CD4-positive, alpha-beta T cell treated with Interleukin-15 for 4 hours (primary cell): ENCODE measurements at places on chromosomes 2 and 18.

GRCh38 chr2:47028846-47029560 is 113.4 kb upstream of the MCFD2 start:
- no peak for DNase-seq

- no peak for DNase-seq
Measured at GRCh38 chr2:118810766-118811165, 36.7 kb downstream of the EN1 start.

- no peak for DNase-seq
Measured at GRCh38 chr2:207235621-207236020, 69.9 kb upstream of the KLF7 start.

DNA sequence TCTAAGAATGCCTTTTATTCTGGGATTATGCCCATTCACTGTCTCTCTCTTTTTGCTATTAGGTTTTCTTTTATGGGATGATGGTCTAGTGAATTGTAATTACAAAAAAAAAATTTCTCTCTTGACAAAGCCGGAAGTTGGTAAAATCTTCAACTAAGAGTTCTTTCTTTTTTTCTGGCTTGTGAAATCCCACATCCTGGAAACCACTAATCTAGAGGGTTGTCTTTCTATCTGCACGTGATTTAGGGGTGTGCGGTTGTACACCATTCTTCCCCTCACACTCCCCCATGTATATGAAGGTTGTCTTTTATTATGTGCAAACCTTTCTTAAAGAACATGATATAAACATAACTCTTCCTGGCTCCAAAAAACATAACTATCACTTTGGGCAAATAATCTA is 52.0 kb downstream of the GATA6 start:
- no peak for DNase-seq

GRCh38 chr2:88692187-88692586 is 714 bp downstream of the RPIA start:
- peak; percentile 13 for DNase-seq

- DNase-seq = peak; percentile 76
Measured at GRCh38 chr2:174395284-174395968, at the start of gene SCRN3. SCRN3 (plus strand) TSS chr2:174395730; CDS start chr2:174398284, 2,554 bp downstream.

DNA sequence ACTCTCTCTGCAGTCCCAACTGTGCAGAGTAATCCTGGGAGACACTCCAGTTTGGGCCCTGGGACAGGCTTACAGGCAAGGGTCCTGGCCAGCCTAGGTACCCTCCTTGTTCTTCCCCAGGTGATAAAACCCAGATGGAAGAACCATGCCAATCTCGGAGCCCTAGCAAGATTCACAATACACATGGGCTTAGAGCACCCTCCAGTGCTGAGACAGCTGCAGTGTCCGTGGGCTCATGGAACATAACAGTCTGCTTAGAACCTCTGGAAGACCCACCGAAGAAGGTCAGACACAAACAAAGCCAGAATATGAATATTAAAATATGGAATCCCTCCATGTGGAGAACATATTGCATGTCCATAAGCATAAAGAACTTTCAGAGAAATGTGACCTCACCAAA is 568.1 kb downstream of the KCNJ3 start:
- no peak for DNase-seq

DNA sequence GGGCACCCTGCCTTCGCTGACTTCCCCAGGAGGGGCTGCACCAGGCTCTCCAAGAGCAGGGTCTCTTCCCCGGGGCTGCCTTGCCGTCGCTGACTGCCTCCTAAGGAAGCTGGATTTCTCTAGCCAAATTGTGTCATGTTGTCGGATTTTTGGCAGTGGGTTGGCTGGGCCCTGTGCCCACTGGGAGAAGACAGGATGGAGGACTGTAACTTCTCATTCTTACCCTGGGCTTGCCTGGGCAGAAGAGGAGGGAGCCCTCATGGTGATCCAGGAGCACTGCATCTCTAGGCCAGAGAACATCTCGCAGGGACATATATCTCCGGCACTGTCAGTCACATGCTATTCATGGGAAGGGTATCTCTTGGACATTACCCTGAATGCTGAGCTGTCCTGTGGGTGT is 6.3 kb downstream of the MYO7B start:
- DNase-seq = no peak

DNA sequence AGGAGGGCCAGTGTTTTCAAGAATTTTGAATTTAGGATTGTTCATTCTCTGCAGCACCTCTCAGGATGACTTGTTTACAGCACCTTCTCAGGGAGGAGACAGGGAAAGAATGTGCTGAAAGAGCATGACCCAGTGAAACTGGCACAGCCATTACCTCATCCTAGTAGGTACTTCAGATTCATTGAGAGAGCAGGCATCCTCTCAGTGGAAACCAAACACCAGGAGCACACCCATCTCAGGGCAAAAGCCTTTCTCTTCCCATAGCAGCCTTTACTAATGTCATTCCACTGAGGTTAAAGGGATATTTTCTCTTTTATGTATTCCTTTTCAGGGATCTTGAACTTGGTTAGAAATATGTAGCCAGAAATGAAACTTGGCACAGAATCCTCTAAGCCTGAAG is 2.6 kb downstream of the MAP2 start:
- no peak for DNase-seq

DNA sequence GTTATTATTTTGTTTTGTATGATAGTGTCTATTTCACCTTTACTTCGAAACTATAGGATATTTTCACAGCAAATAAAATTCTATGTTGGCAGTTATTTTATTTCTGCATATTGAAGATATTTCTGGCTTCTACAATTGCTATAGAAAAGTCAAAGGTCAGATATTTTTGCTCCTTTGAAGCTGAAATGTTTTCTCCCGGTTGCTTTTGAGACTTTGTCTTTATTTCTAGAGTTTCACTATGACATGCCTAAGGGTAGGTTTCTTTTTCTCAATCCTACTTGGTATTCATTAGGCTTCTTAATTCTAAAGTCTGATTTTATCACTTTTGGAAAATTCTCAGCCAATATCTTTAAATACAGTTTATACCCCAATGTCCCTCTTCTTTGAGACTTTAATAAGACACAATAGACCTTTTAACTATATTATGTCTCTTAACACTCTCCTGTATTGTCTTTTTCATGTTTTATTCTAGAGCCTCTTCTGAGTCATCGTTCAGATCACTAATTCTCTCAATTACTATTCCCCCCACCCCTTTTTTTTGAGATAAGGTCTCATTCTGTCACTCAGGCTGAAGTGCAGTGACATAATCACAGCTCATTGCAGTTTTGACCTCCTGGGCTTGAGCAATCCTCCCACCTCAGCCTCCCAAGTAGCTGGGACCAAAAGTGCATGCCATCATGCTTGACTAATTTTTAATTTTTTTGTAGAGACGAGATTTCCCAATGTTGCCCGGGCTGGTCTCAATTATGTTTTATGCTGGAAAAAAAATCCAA is 50.5 kb downstream of the USP37 start:
- no peak for DNase-seq

GRCh38 chr2:112698834-112699515 is 21.8 kb upstream of the NT5DC4 start:
- DNase-seq = no peak

DNA sequence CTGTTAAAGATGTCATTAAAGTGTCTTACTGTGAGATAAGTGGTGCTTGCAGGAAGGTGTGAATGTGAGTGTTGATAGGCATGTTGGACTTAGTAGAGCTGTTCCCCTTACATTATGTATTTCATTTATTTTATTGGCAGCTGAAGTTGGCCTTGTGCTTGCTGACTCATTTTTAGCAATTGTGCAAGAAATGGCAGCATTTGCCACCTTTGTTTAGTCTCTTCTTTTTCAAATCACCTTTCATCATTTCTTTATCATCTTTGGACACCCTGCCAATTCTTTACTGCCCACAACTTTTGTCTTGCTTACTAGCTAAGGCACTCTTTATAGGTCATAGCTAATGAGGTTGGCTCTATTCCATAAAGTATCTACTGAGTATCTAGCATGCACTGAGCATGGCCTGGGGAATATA is 130.3 kb upstream of the LYPD6 start:
- DNase-seq = no peak

GRCh38 chr2:235105821-235106359 is 154.1 kb downstream of the SH3BP4 start:
- DNase-seq = no peak

- no peak for DNase-seq
Measured at GRCh38 chr2:222307143-222307756, 8.5 kb upstream of the PAX3 start.

GRCh38 chr2:62801110-62801509 is 95.6 kb downstream of the EHBP1 start:
- DNase-seq = no peak

DNA sequence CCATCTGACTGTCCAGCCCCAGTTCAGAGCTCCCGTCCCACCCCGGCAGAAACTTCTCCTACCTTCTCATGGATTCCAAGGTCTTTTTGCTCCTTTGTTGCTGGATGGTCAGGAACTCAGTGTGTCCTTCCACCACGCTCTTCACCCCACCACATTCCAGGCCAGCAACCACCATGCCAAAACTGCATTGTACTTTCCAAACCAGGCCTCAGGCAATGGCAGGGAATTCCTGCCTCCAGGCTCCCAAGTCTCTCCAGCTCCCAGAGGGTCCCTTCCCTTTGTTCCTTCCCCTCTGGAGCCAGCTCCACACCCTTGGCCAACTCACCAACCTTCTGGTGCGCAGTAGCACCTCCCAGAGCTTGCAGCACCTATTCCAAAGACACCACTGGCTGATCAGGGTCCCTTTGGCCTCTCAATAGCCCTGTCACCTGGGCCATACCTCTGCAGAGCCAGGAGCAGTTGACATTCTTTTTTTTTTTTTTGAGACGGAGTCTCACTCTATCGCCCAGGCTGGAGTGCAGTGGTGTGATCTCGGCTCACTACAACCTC is 8.1 kb downstream of the CHMP1B start:
- DNase-seq = no peak

DNA sequence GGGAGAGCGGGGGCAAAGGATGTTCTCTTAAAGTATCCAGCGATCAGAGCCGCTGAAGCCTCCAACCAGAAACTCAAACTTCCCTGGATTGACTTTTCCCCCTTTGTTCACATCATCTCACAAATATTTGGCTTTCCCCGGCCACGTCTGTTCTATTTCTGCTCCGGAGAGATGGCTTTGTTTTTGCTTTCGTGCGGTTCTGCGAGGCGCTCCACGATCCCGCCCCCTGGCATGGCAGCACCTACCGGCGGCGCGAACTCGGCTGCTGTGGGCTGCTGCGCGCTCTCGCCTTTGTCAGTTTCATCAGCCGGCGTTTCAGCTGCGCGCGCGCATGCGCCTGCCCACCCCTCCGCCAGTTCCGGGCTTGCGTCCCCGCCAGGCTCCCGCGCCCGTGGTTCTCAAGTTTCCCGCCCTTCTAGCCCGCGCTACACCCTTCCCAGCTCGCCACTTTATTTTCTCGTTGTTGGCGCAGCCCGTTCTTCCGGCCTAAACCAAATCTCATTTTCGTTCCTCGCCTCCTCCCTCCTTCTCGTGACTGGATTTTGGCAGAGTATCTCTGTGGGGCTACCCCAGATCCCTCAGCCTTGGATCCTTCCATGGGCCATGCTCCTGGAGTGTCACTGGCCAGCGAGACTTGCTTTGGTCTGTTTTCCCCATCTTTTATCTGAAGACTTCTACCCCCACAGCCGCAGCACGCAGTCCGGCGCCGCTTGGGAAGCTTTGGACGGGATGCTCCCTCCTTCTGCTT is 98.0 kb downstream of the INSIG2 start:
- DNase-seq = peak; percentile 84

DNA sequence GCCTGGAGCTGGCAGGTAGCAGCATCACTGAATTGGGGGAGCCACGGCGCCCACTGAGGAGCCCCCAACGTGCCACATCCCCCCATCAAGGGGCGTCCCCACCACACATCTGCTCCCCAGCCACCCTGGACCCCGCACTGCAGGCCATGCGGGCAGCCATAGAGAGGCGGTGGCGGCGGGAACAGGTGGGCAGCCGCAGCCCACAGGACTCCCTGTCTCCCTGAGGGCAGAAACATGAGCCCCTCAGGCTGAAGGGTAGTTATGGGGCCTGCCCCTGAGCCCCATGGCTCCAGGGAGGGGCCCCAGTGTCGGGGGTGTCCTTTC is 26.6 kb downstream of the CROCC2 start:
- DNase-seq = no peak

GRCh38 chr2:197229509-197230443 is 80.8 kb downstream of the ANKRD44 start:
- DNase-seq = no peak

GRCh38 chr18:10194592-10194991 is 259.8 kb upstream of the APCDD1 start:
- DNase-seq = no peak

- DNase-seq = no peak
Measured at GRCh38 chr2:142602418-142602989, 275.0 kb upstream of the KYNU start.

GRCh38 chr18:273525-273924 is 5.7 kb upstream of the THOC1 start:
- DNase-seq = no peak

GRCh38 chr18:8480506-8481328 is 128.5 kb upstream of the RAB12 start:
- DNase-seq = no peak

DNA sequence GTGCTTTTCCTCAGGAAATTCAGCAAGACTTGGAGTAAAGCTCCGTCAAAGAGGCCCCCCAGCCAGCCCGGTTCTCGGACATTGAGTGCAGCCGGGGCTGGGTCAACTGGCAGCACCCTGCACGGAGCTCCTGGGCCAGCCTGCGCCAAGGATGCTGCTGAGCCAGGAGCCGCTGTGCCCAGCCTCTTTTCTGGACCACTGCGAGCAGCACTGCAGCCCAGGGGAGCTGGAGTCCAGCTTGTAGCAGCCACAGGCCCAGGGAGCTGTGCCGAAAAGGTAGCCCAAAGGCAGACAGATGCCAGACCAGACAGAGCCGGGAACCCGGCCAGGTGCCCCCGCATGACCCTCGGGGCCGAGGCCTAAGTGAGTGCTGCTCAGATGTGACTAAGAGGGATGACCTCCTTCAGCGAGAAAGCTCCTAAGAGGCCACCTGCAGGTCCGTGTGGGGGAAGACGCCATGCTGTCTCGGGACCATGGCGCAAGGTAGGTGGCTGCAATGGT is 7.3 kb downstream of the CLHC1 start:
- no peak for DNase-seq

DNA sequence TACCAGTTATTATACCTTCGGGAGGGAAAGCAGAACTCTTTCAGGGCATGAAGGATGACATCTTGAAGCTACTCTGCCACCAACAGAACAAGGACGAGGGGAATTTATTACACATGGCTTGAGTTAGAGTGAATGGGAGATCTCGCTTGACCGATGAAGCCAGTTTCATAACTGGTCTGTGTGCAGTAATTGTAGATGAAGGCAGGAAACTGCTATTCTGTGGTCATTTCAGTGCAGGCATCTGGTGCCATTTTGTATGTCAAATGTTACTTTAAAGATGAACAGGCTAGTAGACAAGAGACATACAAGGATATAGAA is 20.5 kb downstream of the GREB1 start:
- DNase-seq = no peak

- DNase-seq = no peak
Measured at GRCh38 chr2:71798266-71799012, 345.1 kb downstream of the DYSF start.

DNA sequence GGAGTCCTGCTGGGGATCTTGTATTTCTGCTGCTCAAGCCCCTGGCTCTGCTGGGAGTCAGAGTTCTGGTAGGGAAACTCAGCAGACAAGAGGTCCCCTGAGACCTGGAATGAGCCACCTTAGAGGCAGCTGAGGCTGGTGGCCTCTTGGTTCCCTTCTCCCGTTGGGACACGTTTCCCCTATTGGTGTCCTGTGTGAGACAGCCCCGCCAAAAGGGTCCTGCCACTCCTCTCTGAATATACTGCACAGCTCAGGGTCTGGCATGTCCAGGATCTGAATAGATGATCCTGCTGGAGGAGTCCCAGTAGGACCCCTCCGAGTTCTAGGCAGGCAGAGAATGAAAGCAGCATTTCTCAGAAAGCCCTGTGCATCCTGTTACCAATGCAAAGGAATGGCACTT is 2.0 kb upstream of the RALB start:
- no peak for DNase-seq

- DNase-seq = no peak
Measured at GRCh38 chr2:58195662-58196061, 45.5 kb downstream of the FANCL start.
